ENCODE measurements at places on chromosomes 5 and 9.

DNA sequence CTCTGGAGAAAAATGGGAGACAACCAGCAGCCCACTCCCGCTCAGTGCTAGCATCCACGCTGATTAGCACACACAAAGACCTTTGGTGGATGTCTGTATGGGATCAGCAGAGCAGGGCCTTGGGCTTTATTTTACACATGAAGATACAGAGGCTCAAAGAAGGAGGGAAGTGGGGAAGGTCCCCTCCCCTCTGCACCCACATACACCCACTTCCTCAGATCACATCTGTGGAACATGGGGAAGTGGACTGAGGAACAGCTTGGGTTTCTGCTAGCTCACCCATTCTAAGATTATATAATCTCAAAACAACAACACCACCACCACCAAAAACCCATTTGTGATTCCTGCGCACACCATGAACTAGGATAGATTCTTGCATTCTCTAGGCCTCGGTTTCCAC is 14.0 kb downstream of the GGTA1 start:
- no peak for DNase-seq

DNA sequence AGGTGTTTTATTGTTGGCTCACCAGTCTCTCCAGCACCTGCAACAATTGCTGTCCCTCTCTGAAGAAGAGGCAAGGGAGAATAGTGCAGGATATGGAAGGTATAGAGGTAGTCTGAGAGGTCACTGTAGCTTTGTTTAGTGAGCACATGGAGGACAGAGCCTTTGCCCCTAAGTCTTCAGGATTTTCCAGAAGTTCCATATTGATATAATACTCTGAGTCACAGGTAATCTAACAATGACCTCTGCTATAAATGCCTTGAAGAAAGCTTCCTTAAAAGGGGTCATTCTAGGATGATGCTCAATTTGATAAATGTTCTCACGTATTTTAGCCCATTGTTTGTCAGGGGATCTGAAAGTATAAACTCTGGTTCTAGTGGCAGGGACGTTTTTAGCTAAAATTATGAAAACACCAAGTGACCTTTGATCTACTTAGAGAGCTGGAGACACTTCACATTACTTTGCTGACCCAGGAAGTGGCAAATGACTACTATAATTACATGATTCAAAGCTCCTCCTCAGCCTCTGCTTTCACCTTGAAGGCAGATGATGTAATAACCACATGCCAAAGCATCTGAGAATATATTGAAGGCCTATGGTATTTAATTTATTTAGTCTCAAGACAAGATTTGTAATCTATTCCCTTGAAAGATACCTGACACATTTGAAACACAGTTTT is 366.9 kb upstream of the NUDT12 start:
- DNase-seq: no peak

DNA sequence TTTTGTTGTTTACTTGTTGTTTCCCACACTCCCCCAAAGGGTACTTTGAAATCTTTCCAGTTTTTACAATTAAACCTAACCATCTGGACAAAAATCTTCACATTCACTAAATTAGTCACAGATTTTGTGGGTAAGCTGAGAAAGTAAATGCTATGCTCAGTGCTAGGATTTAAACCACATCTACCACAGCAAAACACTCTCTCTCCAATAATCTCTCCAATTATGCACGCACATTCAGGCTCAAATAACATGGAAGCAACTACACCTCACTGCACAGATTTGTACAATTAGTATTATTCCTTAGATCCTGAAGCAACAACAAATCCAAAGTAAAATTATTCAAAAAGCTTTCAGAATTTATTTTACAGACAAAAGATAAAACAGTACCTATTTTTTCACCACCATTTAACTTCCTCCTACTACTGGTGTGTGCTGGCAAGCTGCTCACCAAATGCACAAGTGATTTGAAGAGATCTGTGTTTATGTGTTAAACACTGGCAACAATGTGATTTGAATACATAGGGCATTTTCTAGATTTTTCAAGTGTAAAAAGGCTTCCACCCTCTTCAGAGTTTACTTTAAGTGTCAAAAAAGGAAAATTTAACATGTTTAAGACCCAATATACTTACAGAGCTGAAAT is 16.6 kb downstream of the ZNF608 start:
- DNase-seq: no peak

DNA sequence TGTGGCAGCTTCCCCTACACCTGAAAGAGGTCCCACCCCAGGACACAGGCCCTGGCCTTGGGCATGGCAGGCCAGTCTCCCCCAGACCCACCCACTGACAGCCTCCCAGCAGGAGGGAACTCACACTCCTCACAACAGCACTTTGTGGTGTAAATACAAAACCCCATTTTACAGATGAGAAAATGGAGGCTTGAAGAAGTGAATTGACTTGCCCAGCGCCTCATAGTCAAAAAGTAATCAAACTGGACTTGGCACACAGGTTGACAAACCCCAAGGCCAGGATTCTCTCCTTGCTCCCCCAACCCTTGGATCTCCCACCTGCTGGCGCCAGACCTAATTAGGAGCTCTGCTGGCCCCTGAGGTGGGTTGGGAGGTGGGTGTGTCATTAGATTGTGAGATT is 29.2 kb upstream of the NEK6 start:
- no peak for DNase-seq

GRCh38 chr5:20678386-20678785 is 690.4 kb upstream of the CDH18 start:
- no peak for DNase-seq
